Stimulated activated CD4-positive, alpha-beta T cell treated with anti-CD3 and anti-CD28 coated beads, Interleukin-4, amount 100 ng/mL, for 1 hour (primary cell): ENCODE measurements at places on chromosomes 16 and 17.

- no peak for DNase-seq
Measured at GRCh38 chr17:32156656-32157055, 14.4 kb downstream of the RHOT1 start.

DNA sequence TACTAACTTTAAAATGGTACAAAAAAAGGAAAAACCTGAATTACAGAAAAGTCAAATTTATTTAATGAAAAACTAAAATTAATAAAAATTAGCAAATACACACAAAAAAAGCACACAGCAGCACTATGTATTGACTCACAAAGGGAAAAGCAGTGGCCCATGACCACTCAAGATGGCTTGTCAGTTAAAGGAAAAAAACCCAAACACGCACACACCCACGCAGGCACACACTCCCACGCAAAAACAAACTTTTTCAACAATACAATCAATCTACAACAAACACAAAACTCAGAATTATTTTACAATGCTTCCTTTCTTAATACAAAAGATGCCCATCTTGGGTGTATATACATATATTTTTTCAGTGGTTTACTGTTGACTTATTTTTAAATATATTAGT, 24.2 kb downstream of the SIAH1 start:
- no peak for DNase-seq

- DNase-seq, result peak; percentile 47
Measured at GRCh38 chr17:47663912-47664623, 14.3 kb downstream of the KPNB1 start.

- DNase-seq, result no peak
Measured at GRCh38 chr16:57240851-57241250, 4.2 kb upstream of the ARL2BP start.

DNA sequence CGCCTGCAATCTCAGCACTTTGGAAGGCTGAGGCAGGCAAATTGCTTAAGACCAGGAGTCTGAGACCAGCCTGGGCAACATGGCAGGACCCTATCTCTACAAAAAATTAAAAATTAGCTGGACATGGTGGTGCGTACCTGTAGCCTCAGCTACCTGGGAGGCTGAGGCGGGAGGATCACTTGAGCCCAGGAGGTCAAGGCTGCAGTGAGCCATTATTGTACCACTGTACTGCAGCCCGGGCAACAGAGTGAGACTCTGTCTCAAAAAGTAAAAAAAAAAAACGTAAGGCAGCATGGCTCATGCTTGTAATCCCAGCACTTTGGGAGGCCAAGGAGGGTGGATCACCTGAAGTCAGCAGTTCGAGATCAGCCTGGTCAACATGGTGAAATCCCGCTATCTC, 263.6 kb downstream of the PARN start:
- no peak for DNase-seq

DNA sequence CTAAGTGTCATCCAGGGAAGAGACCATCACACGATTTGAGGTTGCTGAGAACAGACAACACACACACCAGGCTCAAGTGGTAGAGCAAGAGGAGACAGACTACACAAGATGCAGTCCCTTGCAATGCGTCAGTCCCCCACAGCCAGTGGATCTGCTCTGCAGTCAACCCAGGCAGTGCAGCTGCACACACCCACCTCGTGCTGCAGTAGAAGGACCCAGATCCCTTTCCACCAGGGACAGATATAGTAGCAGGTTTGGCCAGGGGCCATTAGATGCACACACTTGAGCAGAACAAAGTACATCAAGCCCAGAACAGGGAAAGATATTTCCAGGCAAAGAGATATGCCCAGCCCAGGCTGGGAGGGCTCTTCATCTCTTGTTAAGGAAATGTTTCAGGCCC, 112.9 kb downstream of the GRIN2A start:
- no peak for DNase-seq

DNA sequence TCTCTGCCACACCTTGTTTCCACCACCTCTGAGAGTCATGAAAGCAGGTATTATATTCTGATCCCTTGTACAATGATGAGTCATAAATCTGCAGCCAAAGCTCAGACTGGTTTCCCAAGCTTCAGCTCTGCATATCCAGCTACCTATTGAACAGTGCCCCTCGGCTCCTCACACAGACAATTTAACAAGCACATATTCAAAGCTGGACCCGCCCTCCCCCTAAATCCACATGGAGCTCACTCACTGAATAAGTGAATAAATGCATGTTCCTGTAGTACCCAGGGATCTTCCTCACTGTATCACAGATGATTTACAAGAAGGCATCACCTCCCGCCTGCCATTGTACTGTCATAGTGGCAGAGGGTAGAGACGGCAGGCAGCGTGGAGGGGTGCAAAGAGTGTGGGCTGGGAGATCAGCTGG, 516.4 kb downstream of the GRIN2A start:
- no peak for DNase-seq

- peak; percentile 47 for DNase-seq
Measured at GRCh38 chr16:56999409-57000270, 10.3 kb downstream of the NLRC5 start.

GRCh38 chr16:10557750-10558149, 22.6 kb downstream of the EMP2 start:
- DNase-seq, result no peak

DNA sequence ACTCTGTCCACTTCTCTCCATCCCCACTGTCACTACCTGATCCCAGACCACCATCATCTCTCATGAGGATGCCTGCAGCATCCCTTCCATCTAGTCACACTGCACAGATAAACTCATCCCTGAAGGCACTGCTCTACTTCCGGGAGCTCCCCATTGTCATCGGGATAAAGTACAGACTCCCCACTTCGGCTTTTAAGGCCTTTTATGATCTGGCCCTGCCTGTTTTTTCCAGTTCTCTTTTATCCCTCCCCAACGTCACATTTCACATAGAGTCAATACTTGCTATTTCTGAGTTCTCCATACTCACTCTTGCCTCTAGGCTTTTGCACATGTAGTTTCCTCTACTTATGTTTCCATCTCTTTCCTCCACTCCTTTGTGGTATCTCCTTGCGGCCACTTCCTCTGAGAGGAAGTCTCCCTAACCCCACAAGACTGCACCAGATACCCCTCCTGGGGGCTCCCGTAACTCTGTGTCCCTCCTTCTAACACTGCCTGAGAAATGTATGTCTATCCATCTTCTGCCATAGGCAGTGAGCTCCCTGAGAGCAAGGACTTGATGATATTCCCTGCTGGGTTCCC, 66.9 kb downstream of the COPRS start:
- no peak for DNase-seq

DNA sequence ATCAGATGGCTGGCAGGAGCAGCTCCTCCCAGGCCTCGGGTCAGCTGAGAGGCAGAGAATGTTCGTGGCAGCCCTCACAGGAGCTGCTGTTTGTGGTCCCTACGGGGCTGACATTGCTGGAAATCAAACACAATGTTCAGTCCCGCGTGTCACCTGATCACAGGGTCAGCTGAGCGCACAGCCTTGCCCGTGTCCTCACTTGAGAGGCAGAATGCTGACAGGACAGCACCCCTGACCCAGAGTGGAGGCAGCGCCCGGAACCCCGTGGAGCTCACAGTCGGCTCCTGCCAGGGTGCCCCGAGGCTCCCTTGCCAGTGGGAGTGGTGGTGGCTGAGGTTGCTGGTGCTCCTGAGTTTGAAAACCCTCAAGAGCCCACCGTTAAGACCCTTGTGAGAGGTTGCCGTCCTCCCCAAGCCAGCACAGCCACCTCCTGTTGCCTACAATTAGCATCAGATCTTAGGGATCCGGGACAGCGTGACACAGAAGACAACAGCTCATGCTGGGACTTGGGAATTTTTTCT, 3.6 kb upstream of the CHMP6 start:
- DNase-seq, result no peak

- DNase-seq, result no peak
Measured at GRCh38 chr16:10040136-10041080, 141.8 kb downstream of the GRIN2A start.

- no peak for DNase-seq
Measured at GRCh38 chr16:85485379-85485778, 127.7 kb upstream of the GSE1 start.

- DNase-seq, result no peak
Measured at GRCh38 chr16:46762583-46762982, 14.4 kb upstream of the MYLK3 start.

GRCh38 chr17:14198013-14198412, 38.6 kb downstream of the CDRT15 start:
- no peak for DNase-seq

DNA sequence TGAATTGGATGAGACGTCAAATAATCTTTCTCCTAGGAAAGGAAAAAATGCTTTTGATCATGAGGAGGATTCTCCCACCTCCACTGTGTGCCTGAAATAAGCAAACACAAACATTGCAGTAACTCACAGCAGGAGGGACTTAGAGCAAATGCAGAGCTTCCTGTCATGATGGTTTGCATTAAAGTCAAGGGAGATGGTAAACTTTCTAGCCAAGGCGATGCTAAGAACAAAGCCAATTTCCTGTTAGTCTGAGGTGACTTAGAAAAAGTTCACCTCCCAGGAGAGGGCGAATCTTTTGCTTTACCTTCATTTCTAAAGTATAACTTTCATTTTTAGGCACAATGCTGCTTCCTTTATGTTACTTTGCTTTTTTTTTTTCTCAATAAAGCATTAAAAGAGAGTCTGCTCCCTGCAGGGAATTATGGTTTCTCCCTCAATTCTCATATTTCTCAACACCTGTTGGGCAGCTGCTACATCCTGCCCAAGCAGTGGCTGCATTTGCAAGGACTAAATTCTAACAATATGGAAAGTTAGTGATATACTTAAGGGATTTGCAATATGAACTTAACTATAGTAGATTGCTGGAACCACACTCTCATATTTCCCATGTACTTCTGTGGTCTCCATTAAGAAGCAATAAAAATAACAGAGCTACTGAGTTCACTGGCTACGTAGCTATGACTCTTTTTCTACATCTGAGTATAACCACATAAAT, 175.6 kb downstream of the PCTP start:
- no peak for DNase-seq

DNA sequence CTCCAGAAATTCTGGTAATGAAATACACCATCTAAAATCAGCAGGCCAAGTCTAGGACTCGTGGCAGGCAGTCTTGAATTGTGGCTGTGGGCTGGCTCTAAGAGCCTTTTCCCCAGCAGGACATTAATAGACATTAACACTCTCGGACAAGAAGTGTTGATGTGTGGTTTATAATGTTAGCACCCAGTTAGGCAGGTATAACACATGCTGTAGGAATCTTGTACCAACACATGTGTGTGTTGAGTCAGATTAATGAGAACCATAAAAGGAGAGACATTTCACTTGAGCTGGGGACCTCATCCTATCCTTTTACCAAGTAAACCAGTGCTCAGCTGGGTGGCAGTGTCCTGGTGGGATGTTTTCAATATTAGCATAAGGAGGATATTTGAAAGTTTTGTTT, 264.5 kb downstream of the FTO start:
- no peak for DNase-seq

DNA sequence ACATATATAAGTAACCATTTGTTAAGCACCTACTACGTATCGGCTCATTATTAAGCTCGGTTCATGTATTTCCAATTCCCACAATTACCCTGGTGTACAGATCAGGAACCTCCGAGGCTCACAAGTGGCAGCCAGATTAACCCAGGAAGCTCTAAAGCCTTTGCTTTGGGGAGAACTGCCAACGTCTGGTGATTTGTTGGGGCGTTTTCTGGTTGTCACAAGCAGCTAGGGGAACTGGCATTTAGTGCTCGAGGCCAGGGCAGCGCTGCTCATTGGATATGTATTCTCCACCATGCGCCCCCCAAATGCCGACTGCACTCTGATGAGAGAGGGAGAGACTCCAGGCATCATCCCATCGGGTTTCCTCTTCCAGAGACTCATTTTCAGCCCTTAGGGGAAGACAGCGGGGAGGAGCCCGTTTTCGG, 541 bp downstream of the ZNF18 start:
- DNase-seq, result no peak

DNA sequence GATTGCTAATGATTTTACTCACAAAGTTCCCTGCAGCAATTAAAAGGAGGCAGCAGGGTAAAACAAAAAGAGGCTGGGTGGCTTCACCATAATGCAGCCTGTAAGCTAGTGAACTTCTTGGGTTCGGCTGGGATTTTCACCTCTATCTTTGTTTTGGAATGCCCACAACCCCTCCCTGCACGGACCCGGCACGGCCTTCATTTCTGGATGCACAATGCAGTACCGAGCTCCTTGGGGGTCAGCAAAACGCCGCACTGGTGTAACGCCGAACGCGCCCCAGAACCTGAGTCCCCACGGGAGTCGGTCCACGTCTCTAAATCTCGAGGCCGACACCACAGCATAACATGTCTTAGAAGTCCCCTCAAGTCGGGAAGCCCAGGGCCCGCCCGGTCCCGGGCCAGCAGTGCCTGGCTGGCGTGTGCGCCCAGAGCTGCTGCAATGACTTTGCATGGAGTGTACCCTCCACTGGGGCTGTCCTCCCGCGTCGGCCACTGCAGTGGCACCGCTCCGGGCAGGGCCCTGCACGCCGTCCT, 759 bp downstream of the UBE2O start:
- DNase-seq, result peak; percentile 36

DNA sequence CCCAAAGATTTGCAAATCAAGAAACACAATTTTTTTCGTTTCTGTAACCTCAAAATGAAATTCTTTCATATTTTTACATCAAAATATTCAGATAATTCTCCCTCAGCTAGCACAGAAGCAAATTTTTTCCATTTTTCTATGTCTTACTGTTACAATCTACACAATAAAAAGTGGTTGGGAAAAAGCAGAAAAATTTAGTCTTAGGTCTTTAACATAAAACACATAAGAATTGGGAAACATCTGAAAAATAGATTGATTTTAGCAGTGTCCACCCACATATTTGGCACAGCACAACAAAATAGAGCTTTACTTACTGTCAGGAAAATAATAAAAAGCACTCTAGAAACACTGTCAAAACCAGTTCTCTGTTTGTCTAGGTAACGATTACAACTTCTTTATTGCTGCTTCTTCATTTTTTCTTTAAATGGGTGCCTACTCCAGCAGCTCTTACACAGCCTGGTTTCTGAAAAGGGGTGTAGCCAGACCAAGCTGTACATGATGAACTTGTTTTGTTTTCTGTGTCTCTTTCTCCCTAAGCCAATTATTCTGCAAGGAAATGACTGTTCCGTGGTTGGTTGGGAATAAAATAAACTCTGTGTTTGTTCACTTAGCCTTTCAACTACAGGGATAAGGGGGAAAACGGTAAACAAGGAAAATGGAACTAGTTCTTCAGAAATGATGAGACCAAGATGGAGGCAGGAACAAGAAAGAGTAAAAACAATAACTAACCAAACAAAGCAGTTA, at the start of gene ABCA6:
ABCA6 (minus strand) TSS at position 465 of the 744 bp plus-strand sequence. CDS start 1,192 bp downstream, outside the sequence.
- no peak for DNase-seq

- DNase-seq, result peak; percentile 38
Measured at GRCh38 chr17:32445074-32445415, 735 bp downstream of the PSMD11 start.

GRCh38 chr17:38363016-38363415, 11.4 kb downstream of the SOCS7 start:
- no peak for DNase-seq

- DNase-seq, result no peak
Measured at GRCh38 chr17:64038331-64039105, 18.1 kb upstream of the ICAM2 start.

- no peak for DNase-seq
Measured at GRCh38 chr17:8277317-8277716, 11.2 kb upstream of the RANGRF start.

GRCh38 chr17:81537343-81537855, 9.2 kb downstream of the FSCN2 start:
- peak; percentile 49 for DNase-seq

- no peak for DNase-seq
Measured at GRCh38 chr17:82932518-82933310, 92.9 kb upstream of the ZNF750 start.

- no peak for DNase-seq
Measured at GRCh38 chr17:7880076-7880868, 8.3 kb upstream of the CHD3 start.
